ENCODE measurements at places on chromosomes 7 and 10.
A peak's percentile ranks its signal among the peaks of the same experiment; 100 is the strongest.

GRCh38 chr10:110029450-110029849 is 21.7 kb downstream of the ADD3 start:
- no peak for DNase-seq

DNA sequence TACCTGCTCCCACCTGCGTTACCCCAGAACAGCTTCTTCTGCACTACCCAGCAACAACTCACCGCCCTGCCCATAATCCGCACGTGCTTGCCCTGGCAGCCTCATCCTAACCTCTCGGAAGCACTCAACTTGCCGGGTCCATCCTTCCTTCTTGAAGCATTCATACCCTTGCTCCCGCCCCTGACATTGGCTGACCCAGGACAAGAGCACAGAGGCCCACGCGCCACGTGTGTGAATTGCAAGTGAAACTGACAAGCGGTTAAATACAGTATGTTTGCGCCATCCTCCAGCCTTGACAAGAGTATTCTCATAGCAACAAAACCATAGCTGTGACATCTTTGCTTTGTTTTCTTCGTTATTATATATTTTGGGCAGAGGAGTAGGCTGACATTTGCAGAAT is 10.9 kb upstream of the OCM start:
- DNase-seq: no peak

DNA sequence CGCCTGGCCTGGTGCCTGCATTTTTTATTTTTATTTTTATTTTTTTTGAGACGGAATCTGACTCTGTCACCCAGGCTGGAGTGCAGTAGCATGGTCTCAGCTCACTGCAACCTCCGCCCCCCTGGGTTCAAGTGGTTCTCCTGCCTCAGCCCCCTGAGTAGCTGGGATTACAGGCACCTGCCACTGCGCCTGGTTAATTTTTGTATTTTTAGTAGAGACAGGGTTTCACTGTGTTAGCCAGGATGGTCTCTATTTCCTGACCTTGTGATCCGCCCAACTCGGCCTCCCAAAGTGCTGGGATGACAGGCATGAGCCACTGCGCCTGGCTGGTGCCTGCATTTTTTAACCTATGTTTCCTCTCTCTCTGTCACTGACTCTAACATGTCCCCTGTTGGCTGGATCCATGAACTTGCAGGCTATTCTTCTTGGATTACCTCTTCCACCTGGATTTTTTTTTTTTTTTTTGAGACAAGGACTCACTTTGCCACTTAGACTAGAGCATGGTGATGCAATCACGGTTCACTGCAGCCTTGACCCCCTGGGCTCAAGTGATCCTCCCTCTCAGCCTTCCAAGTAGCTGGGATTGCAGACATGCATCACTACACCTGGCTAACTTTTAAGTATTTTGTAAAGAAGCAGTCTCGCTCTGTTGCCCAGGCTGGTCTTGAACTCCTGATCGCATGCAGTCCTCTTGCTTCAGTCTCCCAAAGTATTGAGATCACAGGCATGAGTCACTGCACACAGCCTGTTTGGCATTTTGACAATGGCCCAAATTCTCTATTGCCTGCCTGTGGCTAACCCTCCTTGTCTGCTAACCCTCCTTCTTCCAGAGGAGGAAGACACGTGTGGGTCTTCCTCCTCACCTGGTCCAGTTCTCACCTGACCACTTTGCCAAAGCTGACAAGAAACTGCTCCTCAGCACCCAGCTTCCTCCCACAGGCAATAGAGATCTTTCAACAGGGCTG is 23.0 kb upstream of the PRPF18 start:
- no peak for DNase-seq

- no peak for DNase-seq
Observed at GRCh38 chr7:111682588-111683340, 120.5 kb upstream of the IMMP2L start.

DNA sequence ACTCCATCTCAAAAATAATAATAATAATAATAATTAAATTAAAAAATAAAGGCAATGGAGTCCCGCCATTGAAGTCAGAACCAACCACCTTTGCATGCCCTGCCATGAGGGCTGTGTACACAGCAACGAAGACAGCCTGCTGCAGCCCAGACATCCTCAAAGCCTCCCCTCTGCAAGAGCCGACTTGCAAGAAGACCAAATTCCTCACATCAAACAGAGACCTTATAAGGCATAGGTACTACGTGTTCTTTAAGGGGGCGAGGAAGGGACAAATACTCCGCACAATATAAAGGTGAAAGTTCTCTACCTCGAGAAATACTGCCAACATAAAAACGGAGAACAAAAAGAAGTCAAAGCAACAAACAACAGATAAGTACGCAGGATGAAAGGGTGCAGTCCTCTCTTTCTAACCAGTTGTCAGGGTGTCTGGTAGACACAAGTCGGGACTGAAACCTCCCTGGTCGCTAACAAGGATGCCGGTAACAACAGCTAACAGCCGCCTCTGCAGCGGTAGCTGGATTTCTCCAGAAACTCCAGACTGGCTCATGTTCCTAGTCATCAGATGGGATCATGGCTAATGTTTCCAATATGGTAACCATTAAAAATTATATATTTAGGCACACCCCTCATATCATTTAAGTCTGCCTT is 23.6 kb downstream of the FGFR2 start:
- no peak for DNase-seq

GRCh38 chr10:128680116-128680515 is 553.9 kb upstream of the MKI67 start:
- DNase-seq: no peak

- DNase-seq: no peak
Observed at GRCh38 chr10:128775743-128776142, 649.5 kb upstream of the MKI67 start.

DNA sequence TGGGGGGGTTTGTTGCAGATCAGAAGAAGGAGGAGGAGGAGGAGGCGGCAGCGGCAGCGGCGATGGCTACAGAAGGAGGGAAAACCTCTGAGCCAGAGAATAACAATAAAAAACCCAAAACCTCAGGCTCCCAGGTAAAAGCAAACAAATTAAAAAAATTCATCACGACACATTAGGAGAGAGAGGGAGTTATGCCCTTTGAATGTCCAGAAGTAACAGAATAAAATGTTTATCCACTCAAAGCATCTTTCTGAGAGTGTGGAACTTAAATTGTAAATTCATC is 717 bp downstream of the SP4 start:
- no peak for DNase-seq

DNA sequence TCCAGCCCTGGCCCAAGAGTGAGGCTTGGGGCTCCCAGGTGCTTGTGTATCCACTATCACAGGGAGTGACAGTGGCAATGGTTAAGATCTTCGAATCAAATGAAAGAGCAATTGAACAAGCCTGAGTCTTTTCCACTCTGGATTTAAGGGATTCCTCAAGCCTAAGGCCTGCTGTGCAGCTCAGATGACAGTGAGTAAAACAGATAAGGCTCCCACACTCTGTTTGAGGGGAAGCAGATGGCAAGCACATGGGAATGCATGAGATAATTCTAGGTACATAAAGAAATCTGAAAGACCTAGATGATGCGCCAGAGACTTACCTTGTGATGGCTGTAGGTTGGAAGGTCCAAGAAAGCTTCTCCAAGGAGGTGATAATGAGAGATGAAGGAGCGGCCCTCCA is 95.0 kb downstream of the LRRC18 start:
- no peak for DNase-seq

GRCh38 chr10:380313-380940 is 245.2 kb downstream of the ZMYND11 start:
- DNase-seq: no peak

- no peak for DNase-seq
Observed at GRCh38 chr7:10116511-10116910, 857.2 kb upstream of the PHF14 start.

- DNase-seq: no peak
Observed at GRCh38 chr7:119341822-119342221, 931.2 kb upstream of the KCND2 start.

- no peak for DNase-seq
Observed at GRCh38 chr10:4048236-4048864, 263.3 kb upstream of the KLF6 start.

GRCh38 chr7:159149488-159149887 is 4.8 kb upstream of the VIPR2 start:
- DNase-seq: no peak

GRCh38 chr10:133151543-133151972 is 8.5 kb upstream of the KNDC1 start:
- no peak for DNase-seq

DNA sequence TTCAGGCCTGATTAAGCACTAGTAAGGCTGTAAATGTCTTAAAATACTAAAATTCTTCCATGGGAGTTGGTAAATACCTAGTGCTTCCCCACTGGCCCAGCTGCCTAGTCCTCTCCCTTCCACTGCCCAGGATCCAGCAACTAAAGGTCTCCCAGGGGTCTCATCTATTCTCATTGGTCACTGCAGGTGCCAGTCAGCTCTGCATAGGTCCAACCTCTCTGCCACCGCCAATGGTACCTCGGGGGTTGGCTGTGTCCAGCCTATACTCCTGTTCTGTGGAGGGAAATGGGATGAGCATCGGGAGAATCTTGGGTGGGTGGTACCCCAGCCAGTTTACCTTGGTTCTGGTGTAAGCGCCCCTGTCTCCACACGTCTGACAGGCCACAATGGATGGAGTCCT is 6.1 kb upstream of the CREB5 start:
- DNase-seq: no peak

GRCh38 chr10:133258818-133259601 is 17.7 kb downstream of the ADAM8 start:
- DNase-seq: peak; percentile 88
